ENCODE measurements at places on chromosomes 6 and 20. TPM values are rescaled to one million over a fixed set of nuclear protein-coding genes. Genes with fewer than 3 reads are reported as not detected.
A peak's percentile ranks its signal among the peaks of the same experiment; 100 is the strongest.

- no peak for DNase-seq
Observed at GRCh38 chr20:13094976-13095375, 86.2 kb downstream of the SPTLC3 start.

DNA sequence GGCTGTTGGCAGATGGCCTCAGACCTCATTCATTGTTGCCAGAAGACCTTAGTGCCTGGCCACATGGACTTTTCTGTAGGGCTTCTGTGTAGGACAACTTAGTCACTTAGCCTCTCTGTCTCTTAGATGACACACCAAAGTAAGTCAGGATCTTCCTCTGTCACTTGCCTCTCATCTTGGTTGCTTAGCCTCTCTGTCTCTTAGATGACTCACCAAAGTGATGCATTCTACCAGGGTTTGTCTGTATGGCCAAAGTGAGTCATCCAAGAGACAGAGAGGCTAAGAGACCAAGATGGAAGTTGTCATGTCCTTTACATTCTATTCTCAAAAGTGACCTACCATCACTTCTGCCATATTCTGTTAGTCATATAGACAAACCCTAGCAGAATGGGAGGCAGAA is 255.9 kb upstream of the DEFB112 start:
- DNase-seq, result no peak

DNA sequence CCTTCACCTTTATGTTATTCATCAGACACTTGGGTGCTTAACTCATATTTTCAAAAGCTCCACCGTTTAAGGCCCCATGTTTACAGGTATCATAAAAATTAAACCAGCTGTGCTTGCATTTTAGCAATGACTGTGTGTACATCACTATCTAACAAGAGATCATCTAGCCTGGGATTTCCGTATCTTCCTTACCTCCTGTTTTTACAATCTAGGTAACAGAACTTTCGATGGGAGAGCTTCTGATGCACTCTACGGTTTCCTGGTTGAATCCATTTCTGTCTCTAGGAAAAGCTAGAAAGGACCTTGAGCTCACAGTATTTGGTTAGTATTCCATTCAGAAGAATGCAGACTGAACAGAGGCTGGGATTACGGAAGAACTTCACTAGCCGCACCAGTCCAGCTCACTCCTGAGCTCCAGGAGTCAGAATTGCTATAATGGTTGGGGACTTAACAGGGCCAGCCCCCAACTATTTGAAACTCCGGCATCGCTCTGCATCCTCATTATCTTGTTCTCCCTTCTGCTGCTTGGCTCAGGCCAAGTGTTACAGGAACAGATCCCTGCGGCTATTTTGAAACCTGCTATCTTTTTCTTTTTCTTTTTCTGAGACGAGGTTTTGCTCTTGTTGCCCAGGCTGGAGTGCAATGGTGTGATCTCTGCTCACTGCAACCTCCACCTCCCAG is 13.0 kb upstream of the CLDN20 start:
- no peak for DNase-seq

GRCh38 chr6:12222405-12223366 is 67.5 kb upstream of the EDN1 start:
- DNase-seq, result no peak

- no peak for DNase-seq
Observed at GRCh38 chr20:39939241-39939865, 749.7 kb downstream of the MAFB start.

The VSTM2L gene
- polyA plus RNA-seq, result 7.3 TPM

- DNase-seq, result no peak
Observed at GRCh38 chr20:32354592-32355416, 3.3 kb upstream of the ASXL1 start.

DNA sequence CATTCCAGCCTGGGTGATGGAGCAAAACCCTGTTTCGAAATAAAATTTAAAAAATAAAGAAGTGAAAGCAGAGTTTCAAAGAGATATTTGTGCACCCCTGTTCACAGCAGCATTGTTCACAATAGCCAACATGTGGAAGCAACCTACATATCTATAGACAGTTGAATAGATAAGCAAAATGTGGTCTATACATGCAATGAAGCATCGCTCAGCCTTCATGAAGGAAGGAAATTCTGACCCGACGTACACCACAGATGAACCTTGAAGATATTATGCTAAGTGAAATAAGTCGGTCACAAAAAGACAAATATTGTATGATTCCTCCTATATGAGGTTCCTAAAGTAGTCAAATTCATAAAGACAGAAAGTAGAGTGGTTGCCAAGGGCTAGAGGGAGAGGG is 6.5 kb upstream of the NCOA6 start:
- DNase-seq, result no peak

GRCh38 chr6:56021943-56022342 is 146.6 kb upstream of the BMP5 start:
- DNase-seq, result no peak

DNA sequence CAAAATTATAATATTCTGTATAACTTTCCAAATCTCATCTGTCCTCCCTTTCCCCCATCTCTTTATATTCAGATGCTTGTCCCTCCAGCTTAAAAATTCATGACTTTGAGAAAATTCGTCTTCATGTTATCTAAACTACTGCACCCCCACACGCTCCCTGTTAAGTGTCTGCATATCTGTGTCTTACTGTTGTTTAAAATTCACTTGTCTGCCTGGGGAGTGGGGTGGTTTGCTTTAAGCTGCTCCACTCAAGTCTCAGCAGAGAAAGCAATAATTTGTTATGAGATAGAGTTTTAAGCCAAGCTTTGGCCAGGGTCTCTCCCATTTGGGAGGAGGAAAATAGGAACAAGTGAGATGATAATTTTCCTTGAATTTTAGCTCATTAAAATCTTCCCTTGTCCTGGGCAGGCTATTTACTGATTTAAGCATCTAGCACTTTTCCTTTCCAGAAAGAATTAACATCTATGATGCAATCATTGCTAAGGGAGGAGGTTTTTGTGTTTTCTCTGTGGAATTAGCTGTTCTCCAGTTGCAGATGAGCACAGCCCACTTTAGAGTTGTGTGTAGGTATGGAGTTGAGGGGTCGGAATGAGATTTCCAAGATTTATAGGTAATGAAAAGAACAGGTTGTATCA is 36.8 kb downstream of the MTHFD1L start:
- DNase-seq, result no peak

GRCh38 chr6:3406891-3407809 is 49.7 kb downstream of the SLC22A23 start:
- DNase-seq, result peak; percentile 60

The PLAGL1 gene
- 306 TPM for polyA plus RNA-seq

- no peak for DNase-seq
Observed at GRCh38 chr6:16239798-16240123, 1.4 kb downstream of the GMPR start.

Data from muscle of arm (tissue), 14 donors.